ENCODE measurements at places on chromosomes 1 and 21.
A peak's percentile ranks its signal among the peaks of the same experiment; 100 is the strongest.

DNA sequence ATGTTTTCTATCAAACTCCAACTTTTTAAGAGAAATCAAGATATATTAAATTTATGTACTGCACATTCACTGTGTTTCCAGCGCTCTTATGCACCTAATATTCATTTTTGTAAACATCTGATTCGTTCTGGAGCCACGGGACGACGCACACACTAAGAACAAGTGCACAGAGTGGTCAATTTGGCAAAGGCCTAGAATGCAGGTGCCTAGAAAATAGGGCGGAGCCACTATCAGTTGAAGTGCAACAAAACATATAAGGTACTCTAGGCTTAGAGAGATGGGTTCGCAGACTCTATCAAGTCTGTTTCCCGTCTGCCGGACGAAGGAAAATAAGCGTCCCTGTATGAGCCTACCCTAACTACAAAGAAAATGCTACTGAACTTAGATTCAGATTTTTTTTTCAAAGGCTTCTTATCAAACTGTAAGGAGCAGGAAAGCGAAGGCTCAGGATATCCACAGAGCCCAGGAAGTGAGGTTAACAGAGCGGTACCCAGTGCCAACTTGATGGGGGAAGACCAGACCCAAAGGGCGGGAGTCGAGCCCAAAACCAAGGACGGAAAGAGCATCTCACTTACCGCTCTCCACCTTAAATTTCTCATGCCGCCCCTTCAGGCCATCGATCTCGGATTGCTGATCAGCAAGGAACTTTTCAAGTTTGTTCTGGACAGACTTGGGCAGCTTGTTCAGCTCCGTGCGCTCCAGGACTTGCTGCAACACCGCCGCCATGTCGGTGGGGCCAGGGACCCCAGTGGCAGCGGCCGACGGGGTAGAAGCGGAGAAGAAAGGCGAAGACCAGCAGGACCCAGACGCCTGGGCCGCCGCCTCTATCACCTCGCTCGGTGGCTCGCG lies 526 bp downstream of the TPR start:
- peak; percentile 7 for DNase-seq

DNA sequence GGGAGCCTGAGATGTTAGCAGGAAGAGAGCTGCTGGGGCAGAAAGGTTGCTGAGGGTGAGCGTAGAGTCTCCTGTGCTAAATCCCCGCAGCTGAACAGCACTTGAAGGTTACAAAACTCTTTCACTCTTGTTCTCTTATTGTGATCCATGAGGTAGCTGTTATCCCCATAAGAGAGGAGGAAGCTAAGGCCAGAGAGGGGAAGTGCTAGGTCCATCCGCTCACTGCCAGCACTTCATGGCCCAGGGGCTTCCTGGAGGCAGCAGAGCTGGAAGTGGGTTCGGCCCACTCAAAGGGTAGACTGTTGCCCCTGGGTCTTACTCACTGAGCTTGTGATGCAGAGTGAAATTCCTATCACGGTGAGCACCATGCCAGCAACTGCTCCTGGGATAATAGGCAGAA lies 5.6 kb downstream of the TMEM234 start:
- no peak for DNase-seq

DNA sequence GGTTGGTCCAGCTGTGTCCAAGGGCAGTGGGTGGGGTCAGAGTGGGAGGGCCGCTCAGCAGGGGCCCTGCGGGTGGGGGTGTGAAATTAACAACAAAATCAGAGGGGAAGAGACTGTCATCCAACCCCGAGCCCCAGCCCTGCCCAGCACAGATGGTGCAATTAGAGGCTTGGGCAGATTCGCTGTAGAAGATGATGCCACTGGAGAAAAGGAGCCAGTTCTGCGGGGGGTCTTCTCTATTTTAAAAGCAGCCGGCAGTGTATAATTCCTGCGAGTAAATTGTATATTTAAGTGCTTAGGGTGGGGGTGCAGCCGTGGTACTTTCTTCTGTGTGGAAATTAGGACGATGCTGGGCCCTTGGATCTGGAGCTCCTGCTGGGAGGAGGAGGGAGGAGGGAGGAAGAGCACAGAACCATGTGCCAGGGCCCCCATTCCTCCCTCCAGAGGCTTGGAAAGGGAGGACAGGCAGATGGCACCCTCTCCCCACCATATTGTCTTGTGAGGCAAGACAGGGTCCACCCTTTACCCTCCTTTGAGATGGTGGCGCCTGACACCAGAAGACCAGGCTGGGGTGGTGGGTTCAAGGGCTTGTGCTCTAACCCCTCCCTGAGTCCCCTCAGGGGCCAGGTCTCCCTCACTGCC lies 89.2 kb downstream of the ACTL8 start:
- no peak for DNase-seq

GRCh38 chr1:152520561-152521090 lies 6.3 kb downstream of the CRCT1 start:
- DNase-seq = no peak

GRCh38 chr1:230680300-230681025 lies 33.5 kb downstream of the AGT start:
- no peak for DNase-seq

GRCh38 chr1:206526064-206526911 lies 19.0 kb downstream of the RASSF5 start:
- DNase-seq = no peak

DNA sequence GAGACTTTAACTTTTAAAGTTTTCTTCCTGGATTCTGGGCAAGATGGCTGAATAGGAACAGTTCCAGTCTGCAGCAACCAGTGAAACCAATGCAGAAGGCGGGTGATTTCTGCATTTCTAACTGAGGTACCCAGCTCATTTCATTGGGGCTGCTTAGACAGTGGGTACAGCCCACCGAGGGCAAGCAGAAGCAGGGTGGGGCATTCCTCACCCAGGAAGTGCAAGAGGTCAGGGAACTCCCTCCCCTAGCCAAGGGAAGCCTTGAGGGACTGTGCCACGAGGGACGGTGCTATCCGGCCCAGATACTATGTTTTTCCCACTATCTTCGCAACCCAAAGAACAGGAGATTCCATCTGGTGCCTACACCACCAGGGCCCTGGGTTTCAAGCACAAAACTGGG lies 121.0 kb downstream of the VAV3 start:
- DNase-seq = no peak

- no peak for DNase-seq
These were observed 3.9 kb upstream of the IL10 start for GRCh38 chr1:206776229-206776628.

DNA sequence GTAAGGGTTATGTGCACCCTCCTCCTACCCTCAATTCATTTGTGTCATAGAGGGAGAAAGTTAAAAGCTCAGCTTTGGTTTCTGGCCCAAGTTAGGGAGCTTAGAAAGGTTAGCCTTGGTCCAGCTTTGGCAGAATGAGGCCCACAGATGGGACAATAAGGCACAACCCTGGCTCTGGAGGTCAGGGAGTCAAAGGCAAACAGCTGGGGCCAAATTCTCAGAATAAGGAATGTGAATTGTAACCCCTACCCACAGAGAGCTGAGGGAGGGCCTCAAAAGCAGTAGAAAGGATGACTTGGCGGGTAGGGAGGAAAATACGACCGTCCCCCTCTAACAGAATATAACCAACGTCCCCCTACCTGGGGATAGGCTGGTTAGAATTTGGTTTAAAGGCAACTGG lies 9.0 kb downstream of the CERS2 start:
- DNase-seq = no peak

GRCh38 chr1:30318413-30318812 lies 405.0 kb downstream of the MATN1 start:
- DNase-seq = no peak

- peak; percentile 54 for DNase-seq
These were observed 7.1 kb upstream of the GPR61 start for GRCh38 chr1:109532365-109533136.

- DNase-seq = no peak
These were observed 41.2 kb downstream of the CDCP2 start for GRCh38 chr1:54111624-54112023.

- no peak for DNase-seq
These were observed 912.6 kb downstream of the TTLL7 start for GRCh38 chr1:83086346-83086745.

GRCh38 chr1:213138892-213139291 lies 87.9 kb downstream of the RPS6KC1 start:
- DNase-seq = no peak

DNA sequence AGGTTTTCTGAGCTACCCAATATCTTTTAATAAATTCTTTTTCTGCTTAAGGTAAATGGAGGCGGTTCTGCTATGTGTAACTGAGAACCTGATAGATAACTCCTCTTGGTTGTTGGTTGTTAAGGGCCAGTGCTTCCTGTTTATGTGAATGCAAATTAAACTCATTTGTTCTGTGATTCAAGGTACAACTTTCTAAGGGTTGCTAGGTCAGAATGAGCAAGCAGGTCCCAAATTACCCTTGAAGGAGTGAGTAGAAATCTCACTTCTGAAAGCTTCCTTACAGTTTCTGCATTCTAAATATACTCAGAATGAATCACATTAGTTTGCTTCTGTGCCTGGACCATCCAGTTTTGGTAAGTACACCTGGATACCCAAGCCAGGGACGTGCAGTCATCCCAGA lies 15.5 kb upstream of the FAM78B start:
- DNase-seq = no peak

- no peak for DNase-seq
These were observed 5.5 kb upstream of the TNFRSF1B start for GRCh38 chr1:12161324-12161661.

DNA sequence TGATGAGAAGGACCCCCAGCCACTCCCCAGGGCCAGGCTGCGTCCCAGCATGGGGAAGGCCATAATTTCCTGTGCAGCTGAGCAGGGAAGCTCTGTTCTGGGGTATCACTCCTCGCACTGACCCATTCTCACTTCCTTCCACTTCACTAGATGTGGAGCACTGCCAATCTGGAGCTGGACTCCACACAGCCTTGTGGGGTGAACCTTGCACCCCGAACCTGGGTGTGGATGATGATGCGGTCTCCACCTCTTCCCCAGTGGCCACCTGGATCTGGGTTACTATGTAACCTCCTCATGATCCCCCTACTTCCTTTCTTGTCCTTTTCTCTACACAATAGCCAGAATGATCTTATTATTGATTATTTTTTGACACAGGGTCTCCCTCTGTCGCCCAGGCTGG lies 36.7 kb downstream of the CTNNBIP1 start:
- no peak for DNase-seq

- no peak for DNase-seq
These were observed 57.5 kb downstream of the ERG start for GRCh38 chr21:38440746-38441145.

DNA sequence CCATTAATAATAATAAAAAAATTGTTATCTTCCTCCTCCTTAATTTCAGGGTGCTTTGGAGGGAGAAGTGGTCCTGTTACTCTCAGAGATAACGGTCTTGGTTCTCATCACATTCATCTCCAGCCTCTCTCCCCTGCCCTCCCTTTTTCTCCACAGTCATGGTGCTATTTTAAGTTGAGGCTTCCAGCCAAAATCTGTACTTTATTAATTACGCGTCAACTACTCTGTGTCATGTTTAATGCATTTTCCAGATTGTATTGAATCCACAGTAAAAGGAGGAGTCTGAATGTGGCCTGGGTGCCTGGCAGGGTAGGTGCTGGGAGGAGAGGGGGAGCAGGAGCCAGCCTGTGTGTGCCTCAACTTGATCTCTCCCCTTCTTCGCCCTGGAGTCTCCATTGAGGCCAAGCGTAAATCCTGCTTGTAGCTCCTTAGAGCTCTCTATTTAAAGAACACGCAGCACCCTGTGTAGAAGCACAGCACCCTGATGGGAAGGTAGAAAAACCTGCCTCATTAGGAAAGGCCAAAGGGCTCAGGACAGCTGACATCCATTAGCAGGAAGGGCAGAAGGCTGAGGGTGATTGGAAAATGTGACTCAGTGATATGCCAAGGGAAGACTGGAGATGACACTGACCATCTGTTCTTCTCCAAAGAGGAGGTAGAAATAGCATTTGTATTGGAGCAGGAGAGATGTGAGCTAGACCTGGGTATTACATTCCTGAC lies 82.4 kb downstream of the PLXNA2 start:
- no peak for DNase-seq

DNA sequence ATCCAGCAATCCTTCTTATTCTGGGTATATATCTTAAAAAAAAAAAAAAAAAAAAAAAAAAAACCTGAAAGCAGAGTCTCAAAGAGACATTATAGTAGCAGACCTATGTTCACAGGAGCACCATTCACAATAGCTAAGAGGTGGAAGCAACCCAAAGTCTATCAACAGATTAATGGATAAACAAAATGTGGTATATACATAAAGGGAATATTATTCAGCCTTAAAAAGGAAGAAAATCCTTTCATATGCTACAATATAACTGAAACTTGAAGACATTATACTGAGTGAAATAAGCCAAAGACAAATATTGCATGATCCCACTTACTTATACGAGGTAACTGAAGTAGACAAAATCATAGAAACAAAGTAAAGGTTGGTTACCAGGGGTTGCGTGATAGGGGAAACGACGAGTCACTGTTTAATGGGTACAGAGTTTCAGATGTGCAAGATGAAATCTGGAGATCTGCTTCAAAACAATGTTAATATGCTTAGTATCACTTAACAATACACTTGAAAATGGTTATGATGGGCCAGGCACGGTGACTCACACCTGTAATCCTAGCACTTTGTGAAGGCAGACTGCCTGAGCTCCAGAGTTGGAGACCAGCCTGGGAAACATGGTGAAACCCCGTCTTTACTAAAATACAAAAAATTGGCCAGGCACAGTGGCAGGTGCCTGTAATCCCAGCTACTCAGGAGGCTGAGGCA lies 29.5 kb downstream of the PIK3R3 start:
- DNase-seq = no peak

DNA sequence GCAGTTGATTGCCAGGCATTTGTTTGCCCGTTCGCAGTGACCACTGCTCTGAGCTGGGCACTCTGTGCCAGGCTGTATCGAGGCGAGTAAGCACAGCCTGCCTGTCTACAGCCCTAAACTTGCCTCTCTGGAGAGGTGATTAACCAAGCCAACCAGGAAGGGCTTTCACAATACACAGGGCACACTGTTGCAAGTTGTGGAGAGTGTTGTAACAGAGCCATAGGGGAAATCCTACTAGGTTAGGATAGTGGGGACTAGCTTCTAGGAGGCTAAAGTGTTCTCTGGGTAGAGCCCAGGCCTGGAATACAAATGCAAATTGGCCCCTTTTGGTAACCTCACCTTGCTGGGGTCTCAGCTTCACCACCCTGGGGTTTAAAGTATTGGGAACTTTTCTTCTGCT lies 23.8 kb downstream of the PRDM2 start:
- DNase-seq = no peak

GRCh38 chr1:244456586-244456985 lies 4.5 kb upstream of the CATSPERE start:
- DNase-seq = no peak

DNA sequence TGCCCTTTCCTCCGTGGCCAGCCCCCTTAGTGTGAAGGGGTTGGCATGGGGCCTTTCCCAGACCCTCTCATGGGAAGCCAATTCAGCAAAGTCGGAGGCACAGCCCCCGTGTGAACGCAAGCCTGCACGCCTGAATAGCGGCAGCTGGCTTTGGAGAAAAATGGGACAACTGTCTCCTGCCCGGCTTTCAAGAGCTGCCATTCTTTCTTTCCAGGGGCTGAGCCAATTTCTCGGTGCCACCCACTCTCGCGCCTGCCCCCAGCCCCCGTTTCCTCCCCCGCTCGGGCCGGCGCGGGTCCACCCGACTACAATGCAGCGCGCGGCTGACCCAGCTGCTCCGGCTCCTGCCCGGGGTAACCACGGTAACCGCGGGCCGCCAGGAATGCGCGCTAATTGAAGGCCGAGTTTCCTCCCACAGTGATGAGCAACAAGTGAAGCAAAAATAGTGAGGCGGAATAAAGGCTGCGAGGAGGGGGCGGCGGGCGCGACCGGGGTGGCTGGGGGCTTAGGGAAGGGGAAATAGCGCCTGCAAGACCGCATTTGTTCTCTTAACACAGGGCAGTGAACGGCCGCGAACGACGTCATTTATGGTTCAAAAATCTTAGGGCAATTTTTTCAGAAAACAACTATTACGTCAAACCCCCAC lies 27.8 kb downstream of the ILDR2 start:
- DNase-seq = peak; percentile 68
